Stimulated activated CD4-positive, alpha-beta T cell treated with anti-CD3 and anti-CD28 coated beads, Interleukin-15, amount 100 ng/mL, for 24 hours (primary cell): ENCODE measurements at places on chromosomes 2 and 18.
A peak's percentile ranks its signal among the peaks of the same experiment; 100 is the strongest.

DNA sequence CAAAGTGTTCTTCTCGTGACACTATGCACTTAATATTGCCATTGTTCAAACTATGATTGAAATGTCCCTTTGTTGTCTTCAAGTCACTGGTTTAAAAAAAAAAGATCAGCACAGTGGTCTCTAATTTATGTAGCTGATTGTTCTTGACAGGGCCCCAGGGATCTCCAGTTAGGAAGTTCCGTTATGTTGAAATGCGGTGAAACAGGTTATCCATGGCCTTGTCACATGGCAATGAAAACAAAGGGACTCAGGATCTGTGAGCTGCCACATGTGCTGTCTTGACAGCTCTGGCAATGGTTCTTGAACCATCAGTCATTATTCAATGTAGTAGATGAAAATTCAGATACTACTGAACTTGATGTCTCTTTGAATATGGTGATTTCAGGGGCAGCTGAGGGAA is 147.4 kb downstream of the SETBP1 start:
- DNase-seq, result no peak

- DNase-seq, result no peak
Measured at GRCh38 chr2:10039658-10040410, 3.5 kb upstream of the KLF11 start.

DNA sequence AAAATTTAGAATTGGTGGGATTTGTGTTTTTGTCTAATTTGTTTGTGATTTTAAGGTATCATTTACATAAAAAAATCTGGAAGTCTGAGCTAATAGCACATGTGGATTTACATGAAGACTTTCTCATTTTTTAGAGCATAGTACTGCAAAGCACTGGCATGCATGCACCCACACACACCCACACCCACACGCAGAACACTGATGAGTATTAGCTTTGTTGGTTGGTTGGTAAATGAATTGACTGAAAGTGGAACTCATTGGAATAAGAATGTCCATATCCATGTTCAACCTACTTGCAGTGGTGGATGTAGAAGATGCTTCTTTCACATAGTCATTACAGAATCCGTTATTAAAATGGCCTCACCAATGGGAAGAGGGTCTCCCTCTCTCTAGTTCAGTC is 475.8 kb downstream of the PLCL1 start:
- no peak for DNase-seq

- no peak for DNase-seq
Measured at GRCh38 chr2:133004623-133005022, 334.6 kb upstream of the LYPD1 start.

DNA sequence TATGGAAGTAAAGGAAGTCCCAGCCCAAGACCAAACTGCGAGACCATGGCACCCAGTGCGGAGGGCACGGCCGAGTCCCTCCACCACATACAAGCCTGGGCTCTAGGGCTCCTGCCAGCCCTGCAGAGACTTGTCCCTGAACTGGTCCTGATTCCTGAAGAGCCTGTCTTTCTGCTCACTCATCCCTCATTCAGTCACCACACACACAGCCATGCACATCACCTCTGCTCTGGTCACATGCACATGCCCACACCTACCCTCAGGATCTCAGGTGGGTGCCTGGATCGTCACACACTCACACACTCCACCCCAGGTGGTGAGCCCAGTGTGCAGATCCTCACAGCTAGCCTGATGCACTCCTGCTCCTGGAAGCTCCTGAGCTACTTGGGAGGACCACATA is 71.4 kb upstream of the LAPTM4A start:
- no peak for DNase-seq

DNA sequence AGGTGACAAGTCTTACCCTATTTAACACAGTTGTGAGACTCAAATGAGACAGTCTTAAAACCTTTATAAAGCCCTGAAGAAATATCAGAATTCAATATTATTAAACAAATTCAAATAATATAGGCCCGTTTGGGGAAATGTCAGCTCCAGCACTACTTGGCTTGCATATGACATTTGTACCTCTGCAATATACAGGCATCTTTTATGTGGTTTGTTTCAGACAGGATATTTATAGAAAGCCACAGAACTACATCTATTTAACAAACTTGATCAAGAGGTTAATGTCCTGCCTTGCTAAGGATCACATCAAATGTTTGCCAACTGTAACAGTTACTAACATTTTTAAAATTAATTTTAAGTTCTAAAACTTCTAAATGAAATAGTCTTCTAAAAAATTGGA is 3.2 kb upstream of the MREG start:
- DNase-seq, result no peak

GRCh38 chr2:181038796-181039195 is 58.4 kb downstream of the UBE2E3 start:
- no peak for DNase-seq

GRCh38 chr2:221124532-221125240 is 447.4 kb downstream of the EPHA4 start:
- DNase-seq, result no peak

DNA sequence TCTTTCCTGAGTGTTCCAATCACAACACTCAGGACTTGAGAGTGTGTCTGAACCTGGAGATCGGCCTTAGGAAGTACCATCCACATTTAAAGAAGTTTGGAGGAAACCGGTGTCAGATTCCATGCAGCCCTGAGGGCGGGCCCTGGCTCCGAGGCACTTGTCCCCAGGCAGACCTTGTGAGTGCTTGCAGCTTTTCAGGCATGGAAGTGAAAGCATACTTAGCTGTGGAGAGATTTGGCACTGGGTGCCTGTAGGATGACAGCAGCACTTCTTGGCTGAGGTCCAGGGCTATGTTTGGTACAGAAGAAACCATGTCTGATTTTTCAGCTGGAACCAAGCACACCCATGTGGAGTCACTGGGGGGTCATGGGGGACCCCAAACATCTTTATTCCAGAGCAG is 230.8 kb downstream of the SEPTIN10 start:
- no peak for DNase-seq

DNA sequence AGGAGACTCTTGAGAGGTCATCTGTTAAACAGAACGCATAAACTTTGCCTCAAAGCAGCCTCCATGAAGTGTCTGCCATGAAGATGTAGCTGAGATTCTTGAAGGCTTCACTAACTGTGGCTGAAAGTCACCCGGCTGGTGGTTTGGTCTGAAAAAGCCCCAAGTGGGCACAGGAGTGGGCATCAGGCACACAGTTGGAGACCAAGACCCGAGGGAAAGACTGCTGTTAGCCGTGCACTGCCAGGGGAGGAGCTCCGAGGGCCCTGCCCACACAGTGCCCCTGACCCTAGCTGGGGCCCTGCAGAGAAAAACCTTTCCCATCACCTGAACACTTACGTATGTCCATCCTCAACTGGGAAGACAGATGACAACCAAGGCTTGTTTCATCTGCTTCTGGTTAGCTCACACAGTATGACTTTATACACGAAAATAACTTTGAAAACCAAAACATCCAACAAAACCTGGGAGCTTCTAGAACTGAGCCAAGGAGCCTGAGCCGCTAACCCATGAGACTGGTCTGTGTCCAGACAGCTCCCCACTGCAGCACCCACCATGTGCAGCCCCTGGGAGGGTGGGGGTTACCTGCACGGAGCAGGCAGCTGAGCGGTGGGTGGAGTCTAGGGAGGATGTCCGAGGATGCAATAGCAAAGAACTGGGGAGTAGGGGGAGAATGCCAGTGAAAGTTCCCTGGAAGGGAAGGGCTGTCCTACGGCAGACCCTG is 15.4 kb downstream of the HJURP start:
- DNase-seq, result no peak

GRCh38 chr2:12762976-12763375 is 46.2 kb downstream of the TRIB2 start:
- no peak for DNase-seq

GRCh38 chr2:28709101-28709500 is 42.5 kb upstream of the PPP1CB start:
- DNase-seq, result no peak

GRCh38 chr18:27824841-27825681 is 351.9 kb downstream of the CDH2 start:
- no peak for DNase-seq

- DNase-seq, result no peak
Measured at GRCh38 chr18:67433971-67434370, 82.5 kb downstream of the DSEL start.

DNA sequence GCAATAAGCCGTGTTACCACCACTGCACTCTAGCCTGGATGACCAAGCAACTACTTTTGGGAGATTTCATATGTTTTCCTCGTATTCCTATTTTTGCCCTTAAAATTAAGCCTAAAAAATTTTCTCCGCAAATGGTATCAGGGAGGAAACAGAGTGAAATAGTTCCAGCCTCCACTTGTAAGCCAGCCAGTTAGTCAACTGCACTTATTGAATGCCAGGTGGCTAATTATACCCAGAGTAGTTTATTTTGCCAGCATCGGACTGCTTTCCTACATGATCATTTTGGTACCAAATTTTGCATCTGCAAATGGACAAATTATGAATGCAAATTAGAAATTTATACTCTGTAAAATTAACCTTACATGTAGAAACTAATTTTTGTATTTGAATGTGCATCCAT is 90.2 kb upstream of the ARHGAP28 start:
- DNase-seq, result no peak

GRCh38 chr2:58137221-58137620 is 90.6 kb downstream of the VRK2 start:
- no peak for DNase-seq

- no peak for DNase-seq
Measured at GRCh38 chr2:25983735-25984134, 1.4 kb upstream of the KIF3C start.

- no peak for DNase-seq
Measured at GRCh38 chr2:143885461-143885860, 634.5 kb downstream of the ZEB2 start.

DNA sequence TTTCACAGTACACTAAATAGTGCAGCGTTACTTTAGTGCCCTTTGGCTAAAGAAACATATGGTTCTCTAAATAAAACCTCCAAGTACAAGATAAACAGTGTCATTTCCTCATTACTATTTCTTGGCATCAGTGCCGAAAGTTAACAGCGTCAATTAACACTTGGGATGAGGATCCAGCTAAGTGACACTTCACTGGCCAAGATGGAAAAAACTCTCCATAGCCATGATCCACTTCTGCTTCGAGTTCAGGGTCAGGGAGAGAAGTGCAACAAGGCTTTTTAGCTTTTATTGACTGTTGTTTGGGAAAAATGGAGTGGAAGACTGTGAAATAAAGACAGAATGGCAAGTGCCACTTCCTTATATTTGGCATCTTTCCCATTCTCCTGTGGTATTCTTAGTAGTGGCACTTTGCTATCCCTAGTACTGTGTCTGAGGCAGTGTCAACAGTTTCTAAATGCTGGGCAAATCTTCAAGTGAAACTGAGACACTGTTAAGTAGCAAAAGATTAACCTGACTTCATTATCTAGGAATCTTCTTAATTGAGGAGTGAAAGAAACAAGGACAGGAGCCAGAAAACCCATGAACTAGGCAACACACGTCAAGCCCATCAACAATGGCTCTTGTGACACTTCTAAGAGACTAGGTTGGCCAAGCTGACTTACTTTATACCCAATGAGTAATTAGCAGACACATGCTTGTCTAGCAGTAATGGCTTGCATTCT is 222.5 kb upstream of the SESTD1 start:
- DNase-seq, result no peak

DNA sequence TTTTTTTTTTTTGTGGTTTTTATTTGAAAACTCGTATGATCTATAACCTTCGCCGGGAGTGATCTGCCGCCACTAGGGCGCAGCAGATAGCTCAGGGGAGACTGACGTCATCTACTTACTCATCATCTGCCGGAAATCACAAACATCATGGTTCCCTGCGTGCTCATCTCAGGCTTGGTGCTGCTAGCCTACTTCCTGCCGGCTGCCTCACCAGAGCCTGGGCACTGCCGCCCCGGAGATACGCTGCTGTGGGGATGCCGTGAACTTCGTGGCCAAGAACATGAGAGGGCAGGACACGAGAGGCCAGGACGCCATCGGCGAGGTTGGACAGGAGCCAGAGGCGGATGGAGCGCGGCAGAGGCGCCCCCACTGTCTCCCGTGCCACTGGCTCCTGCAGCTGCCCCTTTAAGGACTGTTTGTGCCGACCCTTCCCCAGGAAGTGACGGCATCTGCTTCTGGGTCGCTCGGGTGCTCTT is 68.8 kb downstream of the DOK6 start:
- DNase-seq, result peak; percentile 61

DNA sequence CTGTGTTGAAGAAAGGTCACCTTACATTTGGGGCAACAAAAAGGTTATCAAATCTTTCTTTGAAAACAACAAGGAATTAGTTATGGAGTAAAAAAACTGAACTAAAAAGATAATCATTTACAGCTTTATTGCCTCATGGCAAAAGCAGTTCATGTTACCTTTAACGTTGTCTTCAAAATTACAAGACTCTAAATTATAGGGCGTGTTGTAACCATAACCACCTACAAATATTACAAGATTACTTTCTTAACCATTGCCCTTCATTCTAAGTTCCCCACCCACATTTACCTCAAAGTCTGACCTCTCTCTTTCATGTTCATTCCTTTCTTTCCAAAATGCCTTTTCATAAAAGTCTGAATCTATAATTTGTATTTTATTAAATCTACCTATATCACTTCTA is 74.6 kb upstream of the LRATD1 start:
- DNase-seq, result no peak

GRCh38 chr2:118371515-118371914 is 283.2 kb downstream of the INSIG2 start:
- DNase-seq, result peak; percentile 4

DNA sequence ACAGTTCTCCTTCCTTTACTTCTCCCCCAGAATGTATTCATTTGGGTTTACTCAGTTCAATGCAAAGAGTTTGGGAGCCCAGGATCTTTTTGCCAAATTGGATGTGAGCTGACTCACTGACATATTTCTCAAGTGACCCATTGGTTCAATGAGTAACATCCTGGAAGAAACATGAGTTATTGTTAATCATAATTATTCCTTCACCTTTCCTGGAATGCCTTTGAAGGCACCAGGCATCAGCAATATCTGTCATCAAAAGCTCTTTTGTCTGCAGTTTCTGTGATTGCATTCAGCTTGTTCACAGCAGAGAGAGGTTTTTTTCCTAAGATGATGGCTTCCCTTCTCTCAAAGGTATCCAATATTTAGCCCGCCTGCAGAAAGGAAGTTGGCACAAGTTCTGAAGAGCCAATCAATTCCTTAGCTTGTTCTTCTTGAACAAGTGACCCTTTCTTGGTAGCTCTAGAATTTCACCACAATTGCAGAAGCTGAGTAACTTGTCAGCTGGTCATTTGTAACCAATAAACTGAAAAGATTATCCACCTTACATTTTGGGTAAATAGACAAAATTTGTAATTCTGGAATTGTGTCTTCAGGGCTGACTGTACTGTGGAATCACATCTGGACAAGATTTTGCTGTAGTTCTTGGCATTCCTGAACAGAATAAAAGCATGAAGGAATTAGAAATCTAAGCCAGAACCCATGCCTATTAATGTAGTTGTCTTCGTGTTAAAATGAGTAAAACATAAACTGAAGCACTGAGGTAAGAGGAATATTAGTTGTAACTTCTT is 72.2 kb upstream of the TMEM17 start:
- DNase-seq, result no peak
